ENCODE measurements at places on chromosomes 12 and 14.

DNA sequence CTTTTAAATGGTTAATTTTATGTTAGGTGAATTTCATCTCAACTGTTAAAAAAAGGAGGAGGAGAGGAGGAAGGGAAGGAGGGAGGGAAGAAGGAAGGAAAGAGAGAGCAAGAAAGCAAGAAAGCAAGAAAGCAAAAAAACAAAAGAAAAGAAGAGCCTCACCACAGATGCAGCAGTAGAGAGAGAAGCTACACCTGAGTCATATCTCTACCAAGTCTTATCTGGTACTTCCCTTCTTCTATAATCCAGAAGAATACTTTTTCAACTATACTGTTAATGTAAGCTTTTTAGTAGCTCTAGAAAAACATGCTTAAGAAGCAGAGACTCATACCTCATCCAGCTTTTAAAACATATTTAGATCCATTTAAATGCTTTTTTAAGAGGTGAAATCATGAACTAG lies 5.6 kb upstream of the IL26 start:
- no peak for DNase-seq

- DNase-seq, result peak; percentile 10
These were observed 24.1 kb downstream of the NUP37 start for GRCh38 chr12:102095677-102096263.

- DNase-seq, result no peak
These were observed 336.3 kb downstream of the DAD1 start for GRCh38 chr14:22252686-22253085.

GRCh38 chr12:54071942-54072341 lies 18.3 kb downstream of the HOXC4 start:
- DNase-seq, result no peak

DNA sequence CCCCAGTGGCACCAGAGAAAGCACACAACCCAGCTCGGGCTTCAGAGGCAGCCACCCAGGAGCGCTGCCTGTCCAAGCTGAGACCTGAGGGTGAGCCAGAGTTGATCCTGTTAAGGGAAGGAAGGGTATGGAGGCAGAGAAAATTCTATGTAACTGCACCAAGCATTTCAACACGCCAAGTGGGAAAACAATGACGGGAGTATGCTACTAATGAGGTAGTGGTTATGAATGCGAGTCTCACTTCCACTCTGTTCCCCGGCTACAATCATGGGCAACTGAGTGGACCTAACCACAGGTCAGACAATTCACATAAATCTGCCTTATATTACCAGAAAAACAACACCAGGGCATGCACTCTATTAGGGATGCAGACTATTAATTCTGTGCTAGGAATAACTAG lies 9.9 kb downstream of the ATG14 start:
- DNase-seq, result no peak

- peak; percentile 71 for DNase-seq
These were observed 10.5 kb downstream of the ARHGEF25 start for GRCh38 chr12:57621497-57622292.

- DNase-seq, result no peak
These were observed 2.3 kb downstream of the ZNF410 start for GRCh38 chr14:73888971-73889370.

- DNase-seq, result no peak
These were observed 253.2 kb downstream of the CACNA1C start for GRCh38 chr12:2306012-2306411.

- DNase-seq, result no peak
These were observed 6.2 kb downstream of the SMIM41 start for GRCh38 chr12:52085682-52086180.

- no peak for DNase-seq
These were observed 48.4 kb downstream of the GTF2A1 start for GRCh38 chr14:81172353-81172752.

- no peak for DNase-seq
These were observed 16.1 kb downstream of the ZBTB1 start for GRCh38 chr14:64520699-64521098.

DNA sequence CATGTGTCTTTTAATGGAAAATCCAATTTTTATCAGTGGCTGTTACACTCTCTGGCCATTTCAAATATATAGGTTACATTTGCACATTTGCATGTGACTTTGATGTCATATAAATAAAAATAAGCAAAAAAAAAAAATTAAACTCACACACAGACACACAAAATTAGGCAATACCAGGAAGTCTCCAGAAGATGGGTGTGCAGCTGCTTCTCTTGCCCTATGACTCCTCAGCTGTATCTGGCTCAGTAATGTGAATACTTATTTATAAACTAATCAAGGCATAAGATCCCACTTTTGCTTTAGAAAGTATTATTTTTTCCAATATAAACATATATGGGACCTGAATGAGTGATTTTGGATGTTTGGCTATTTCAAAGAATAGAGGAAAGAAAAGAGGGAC lies 461.1 kb downstream of the LRIG3 start:
- no peak for DNase-seq

DNA sequence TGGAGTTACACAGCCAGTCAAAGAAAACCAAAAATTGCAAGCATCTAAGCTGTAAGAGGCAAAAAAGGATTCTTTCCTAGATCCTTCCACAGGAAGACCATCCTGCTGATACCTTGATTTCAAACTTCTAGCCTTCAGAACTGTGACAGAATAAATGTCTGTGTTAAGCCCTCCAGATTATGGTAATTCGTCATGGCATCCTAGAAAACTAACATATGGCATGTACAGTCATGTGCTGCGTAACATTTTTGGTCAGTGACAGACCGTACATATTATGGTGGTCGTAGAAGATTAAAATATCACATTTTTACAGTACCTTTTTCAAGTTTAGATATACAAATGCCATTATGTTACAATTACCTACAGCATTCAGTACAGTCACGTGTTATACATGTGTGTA lies 660.9 kb upstream of the LMO3 start:
- no peak for DNase-seq

GRCh38 chr14:26163761-26164160 lies 434.1 kb downstream of the NOVA1 start:
- no peak for DNase-seq

GRCh38 chr14:50786751-50787464 lies 44.1 kb downstream of the NIN start:
- no peak for DNase-seq

DNA sequence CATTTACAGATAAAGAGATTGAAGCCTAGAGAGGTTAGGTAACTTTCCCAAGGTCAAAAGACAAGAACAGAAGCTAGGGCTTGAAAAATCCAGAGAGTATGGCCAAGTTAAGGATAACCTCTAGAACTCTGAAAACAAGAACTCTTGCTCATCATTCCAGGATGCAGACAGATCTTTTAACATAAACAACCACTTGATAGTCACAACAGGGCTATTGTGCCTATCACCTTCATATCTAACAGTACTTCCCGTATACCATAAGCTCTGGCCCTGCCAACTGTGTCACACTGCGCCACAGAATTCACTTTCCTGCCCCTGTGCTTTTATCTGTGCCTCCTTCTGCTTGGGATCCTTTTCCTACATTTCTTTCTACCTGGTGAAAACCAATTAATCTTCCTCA lies 18.2 kb downstream of the ERP29 start:
- DNase-seq, result no peak

- no peak for DNase-seq
These were observed 24.3 kb downstream of the CFAP54 start for GRCh38 chr12:96513681-96514080.

GRCh38 chr12:22993609-22994315 lies 368.8 kb downstream of the ETNK1 start:
- no peak for DNase-seq

DNA sequence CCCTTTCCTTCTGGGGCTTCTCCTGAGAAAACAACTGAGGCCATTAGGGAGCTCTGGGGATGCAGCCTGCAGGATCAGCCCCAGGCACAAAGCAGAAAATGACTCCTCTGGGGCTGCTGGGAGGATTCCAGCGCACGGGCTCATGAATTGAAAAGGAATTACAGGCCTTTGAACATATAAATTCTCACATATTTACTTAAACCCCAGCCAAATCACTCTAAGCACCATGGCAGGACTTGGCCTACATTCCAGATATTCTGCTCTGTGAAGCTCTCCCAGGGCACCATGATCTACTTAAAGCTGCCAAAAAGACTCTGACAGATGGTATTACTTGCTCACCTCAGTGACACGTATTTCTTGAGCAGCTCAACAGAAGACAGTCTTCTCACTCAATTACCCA lies 87.2 kb downstream of the ZFC3H1 start:
- no peak for DNase-seq

DNA sequence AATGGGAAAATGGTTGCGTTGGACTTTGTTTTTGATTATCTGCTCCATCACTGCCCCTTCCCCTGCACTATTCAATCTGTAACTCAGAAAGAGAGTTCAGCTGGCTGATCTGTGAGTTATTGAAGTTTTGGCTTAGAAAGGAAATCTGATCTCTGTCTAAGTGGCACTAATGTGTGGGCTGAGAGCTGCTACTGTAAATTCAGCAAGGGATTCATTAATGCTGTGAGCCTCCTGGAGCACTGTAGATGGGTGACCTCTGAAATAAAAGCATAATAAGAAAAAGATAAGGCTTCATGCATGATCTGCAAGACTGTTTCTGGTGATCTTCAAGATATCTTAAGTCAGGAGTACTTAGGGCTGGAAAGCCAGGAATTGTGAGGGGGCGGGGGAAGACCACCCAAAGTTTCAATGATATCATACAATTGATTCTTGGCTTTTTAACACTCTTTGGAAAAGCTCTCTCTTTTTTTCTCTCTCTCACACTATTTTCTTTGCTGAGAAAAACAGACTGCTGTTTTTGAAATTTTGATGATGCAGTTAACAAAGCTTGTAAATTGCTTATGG lies 101.1 kb downstream of the C12orf75 start:
- DNase-seq, result no peak

GRCh38 chr12:115873451-115874082 lies 403.9 kb downstream of the MED13L start:
- no peak for DNase-seq

DNA sequence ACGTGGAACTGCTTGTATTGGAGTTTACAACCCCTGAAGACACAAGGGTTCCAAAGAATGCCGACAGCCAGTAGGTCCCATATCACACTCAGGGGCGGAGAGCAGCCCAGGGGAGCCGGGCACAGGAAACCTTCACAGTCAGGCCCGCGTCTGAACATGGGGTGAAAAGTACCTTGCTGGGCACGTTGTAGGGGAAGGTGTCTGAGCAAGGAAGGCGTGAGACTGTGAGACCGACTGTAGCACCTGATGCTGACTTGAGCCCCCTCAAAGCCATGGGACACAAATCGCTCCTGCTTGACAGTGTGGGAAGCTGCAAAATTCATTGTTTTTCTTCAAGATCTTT lies 14.7 kb downstream of the RIMBP2 start:
- no peak for DNase-seq

GRCh38 chr12:68572661-68573060 lies 38.0 kb upstream of the RAP1B start:
- no peak for DNase-seq

GRCh38 chr12:68157380-68157779 lies 2.2 kb downstream of the IFNG start:
- DNase-seq, result no peak

- DNase-seq, result no peak
These were observed 144.9 kb upstream of the CRY1 start for GRCh38 chr12:107238296-107238695.

DNA sequence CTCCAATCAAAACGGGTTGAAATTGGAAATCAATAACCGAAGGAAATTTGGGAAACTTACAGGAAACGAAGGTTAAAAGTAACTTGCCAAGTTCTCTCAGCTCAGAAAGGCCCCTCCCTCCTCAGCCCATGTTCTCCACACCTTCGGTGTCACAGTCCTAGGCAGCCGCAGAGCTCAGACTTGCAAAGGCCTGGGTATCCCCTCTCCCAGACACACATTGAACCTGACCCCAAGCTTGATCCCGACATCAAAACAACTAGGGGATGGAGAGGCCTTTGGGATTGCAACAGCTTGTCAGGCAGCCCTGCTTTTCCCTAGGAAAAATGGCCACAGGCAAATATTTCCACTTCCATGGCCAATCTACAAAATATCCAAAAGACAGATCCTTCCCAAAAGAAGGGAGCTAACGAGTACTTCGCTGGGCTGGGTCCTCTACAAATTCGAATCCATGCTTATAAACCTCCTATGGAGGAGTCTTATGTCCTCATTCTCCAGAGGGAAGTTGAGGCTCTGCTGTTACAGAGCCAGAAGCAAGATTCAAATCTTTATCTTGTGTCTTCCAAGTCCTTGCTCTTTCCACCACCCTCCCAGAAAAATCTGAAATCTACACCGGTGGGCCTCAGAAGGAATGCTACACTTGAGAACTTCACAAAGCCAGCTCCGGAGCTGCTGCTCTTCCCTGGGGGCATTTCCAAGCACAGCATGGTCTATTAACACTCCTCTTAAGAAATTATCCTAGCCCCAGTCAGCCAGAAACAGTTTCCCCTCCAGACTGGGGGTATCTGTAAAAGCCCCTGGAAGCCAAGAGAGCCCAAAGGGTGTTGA lies 35.7 kb upstream of the PNMA1 start:
- no peak for DNase-seq

DNA sequence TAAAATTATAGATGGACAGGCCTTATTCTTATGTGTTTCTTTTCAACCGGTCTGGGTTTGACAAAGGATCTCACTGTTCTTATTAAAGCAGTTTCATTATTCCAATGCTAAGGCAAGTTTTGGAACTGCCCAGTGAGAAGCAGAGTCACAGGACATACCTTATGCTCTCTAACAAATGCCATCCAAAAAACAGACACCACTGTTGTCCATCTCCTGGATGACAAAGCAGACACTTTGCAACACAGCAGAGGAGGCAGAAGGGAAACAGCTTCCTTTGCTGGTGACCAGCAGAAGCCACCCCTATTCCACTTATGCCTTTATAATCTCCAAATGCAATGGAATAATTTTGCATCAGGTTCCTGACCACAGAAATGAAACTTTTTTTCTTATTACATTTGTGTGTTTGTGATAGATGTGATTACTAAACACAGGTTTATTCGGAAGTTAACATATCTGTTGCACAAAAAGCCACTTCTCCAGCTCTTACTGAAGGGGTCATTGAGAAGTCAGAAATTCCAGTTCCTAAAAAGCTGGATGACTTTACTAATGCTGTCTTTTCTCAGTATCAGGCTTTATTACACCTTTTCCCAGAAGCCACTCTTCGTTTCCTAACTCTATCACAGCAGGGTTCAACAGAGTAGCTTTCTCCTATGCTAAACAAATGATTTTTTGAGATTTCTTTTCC lies 115.6 kb downstream of the BTG1 start:
- DNase-seq, result no peak

GRCh38 chr14:34088914-34089313 lies 138.0 kb upstream of the EGLN3 start:
- no peak for DNase-seq

Measured in HTR-8/SVneo (cell line).